ENCODE measurements at places on chromosomes 6 and 20.

DNA sequence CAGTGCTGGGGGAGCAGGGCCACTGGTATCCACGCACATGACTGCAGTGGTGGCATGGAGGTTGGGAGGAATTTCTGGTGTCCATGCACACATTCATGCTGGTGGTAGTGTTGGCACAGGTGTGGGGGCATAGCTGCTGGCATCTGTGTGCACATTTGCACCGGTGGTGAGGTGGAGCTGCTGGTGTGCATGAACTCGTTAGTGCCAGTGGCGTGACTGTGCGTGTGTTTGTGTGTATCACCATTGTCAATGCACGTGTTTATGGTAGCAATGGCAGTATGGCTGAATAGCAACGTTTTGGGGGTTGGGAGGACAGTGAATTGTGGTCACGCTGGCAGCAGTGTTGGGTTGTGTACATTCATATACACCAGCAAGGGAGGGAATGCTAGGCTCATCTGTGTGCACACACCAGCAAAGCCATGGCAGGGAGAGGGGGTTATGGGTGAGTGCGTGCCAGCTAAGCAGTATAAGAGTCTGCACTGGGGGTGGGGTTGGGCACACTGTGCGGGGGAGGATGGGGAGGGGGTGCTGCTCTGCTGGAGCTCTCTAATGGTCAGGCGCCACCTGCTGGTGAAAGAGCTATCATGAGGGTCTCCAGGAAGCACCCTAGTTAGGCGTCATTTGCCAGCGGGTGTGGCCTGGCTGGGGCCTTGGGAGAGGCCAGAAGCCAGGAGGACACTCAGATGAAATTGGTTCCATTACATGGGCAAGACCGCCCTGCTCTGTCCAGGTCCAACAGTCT is 626.1 kb upstream of the ID4 start:
- H3K4me1 ChIP-seq, result no peaks in the 10 kb centered on the region
- DNase-seq, result no peak
- no peak overlapping the region for H3K27ac ChIP-seq
- no peaks in the 10 kb centered on the region for H3K27me3 ChIP-seq

DNA sequence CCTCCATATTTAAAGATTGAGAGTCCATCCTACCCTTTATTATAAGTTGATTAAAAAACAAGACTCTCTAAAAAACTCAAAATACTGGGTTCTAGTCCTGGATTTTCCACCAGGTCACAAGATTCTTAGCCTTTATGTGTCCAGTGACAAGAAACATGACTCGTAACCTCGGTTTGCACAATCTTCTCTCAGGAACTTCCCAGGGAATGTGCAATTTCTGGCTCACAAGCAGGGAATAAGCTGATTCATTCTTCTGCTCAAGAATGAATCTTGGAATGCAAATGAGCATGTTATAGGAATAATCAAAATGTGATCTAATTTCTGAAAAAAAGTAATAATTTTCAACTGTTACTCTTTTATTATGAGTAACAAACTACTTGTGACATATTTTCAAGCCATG is 45.1 kb downstream of the OGFRL1 start:
- H3K4me3 ChIP-seq, result no peak overlapping the region
- DNase-seq, result no peak
- H3K4me1 ChIP-seq, result no peaks in the 10 kb centered on the region

DNA sequence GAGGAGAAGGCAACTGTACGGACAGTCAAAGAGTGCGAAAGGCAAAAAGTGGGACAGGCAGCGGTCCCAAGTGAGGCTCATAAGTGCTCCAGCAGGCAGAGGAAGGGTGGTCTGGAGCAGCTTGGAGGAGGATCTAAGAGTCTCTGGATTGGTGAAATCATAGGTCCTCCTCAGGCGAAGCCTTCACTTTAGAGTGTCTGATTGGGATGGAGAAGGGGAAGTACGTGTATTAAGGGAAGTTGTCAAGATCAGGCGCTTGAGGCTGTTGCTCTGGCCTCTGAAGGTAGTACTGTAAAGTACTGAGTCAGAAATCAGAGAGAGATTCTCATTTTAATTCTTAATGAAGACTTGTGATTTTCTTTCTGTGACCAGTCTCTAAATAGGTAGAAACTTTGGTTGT is 185.6 kb downstream of the KIF16B start:
- no peaks in the 10 kb centered on the region for H3K27me3 ChIP-seq

DNA sequence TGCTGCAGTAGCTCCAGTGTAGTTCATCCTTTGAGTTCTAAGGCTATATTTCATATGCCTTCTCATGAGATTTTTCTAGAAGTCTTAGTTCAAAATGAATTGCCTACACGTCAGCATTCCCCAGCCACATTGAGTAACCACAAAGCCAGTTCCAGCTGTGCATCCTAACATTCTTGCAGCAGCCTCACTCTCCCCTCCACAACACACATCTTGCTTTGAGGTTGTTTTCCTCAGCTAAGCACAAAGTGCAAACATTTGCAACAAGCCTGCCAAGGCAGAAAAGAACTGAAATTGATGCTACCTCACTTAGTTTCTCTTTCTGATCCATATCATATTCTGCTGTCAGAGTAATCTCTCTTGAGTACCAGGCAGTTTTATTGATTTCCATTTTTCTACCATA is 160.7 kb upstream of the KCNQ5 start:
- DNase-seq, result no peak
- no peaks in the 10 kb centered on the region for H3K4me1 ChIP-seq
- H3K4me3 ChIP-seq, result no peak overlapping the region
- H3K36me3 ChIP-seq, result no peaks in the 10 kb centered on the region
- peaks cover 3% of the 10 kb centered on the region for H3K27me3 ChIP-seq

GRCh38 chr20:58092871-58093270 is 135.6 kb downstream of the ANKRD60 start:
- H3K4me3 ChIP-seq, result no peak overlapping the region
- no peak for DNase-seq
- no peaks in the 10 kb centered on the region for H3K27me3 ChIP-seq
- no peak overlapping the region for H3K27ac ChIP-seq

DNA sequence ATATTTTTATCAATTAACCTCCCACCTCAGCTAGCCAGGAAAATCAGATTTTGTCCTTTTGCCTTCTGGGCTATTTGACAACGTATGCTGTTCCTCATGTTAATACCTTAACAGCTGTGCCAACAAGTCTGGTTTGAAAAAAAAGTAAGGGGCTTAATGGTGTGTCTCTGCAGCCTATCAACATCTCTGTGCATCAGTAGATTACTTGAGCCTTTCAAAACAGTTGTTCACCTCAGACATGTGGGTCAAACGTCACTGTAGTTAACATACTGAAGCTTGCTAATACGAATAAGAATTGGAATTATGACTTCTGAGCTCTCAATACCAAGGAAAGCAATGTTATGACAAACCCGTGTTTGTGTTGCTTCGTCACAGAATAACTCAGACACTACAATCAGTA is 23.0 kb downstream of the CEP57L1 start:
- no peaks in the 10 kb centered on the region for H3K36me3 ChIP-seq
- no peaks in the 10 kb centered on the region for H3K4me1 ChIP-seq
- H3K4me3 ChIP-seq, result no peak overlapping the region
- no peak for DNase-seq
- no peaks in the 10 kb centered on the region for H3K27me3 ChIP-seq
- no peak overlapping the region for H3K27ac ChIP-seq

- H3K4me3 ChIP-seq, result no peak overlapping the region
- H3K27me3 ChIP-seq, result no peaks in the 10 kb centered on the region
- no peaks in the 10 kb centered on the region for H3K36me3 ChIP-seq
- H3K4me1 ChIP-seq, result no peaks in the 10 kb centered on the region
These were observed 215.3 kb downstream of the RNGTT start for GRCh38 chr6:88748141-88748540.
